ENCODE measurements at places on chromosomes 7 and 10. TPM values are rescaled to one million over a fixed set of nuclear protein-coding genes. Genes with fewer than 3 reads are reported as not detected.
A peak's percentile ranks its signal among the peaks of the same experiment; 100 is the strongest.

- H3K36me3 ChIP-seq: no peaks in the 10 kb centered on the region
- DNase-seq: no peak
- H3K4me1 ChIP-seq: no peaks in the 10 kb centered on the region
- no peak overlapping the region for H3K4me3 ChIP-seq
- H3K27ac ChIP-seq: no peak overlapping the region
- peaks cover 2% of the 10 kb centered on the region for H3K27me3 ChIP-seq
These were observed 117.7 kb downstream of the PFKFB3 start for GRCh38 chr10:6320320-6321010.

Gene CELF2
- total RNA-seq: 3.6 TPM

DNA sequence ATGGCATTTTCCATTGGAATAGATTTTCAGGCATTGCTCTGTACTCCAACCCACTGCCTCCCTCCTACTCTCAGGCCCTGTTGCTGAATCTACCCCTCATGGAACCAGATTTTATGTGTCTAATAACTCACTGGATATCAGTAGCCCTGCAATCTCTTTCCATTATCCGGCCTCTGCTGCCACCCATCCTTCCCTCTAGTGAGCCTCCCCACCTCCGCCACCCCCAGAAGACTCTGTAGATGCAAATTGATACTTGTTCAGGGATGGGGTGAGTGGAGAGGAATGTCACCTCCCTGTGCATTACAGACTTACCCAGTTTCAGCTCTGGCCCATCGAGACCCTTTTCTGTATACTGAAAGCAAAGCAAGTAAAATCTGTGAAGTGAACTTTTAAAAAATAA lies 52.3 kb upstream of the PHYHIPL start:
- H3K27me3 ChIP-seq: peaks cover 3% of the 10 kb centered on the region
- no peaks in the 10 kb centered on the region for H3K4me1 ChIP-seq
- DNase-seq: no peak
- no peaks in the 10 kb centered on the region for H3K36me3 ChIP-seq
- no peak overlapping the region for H3K27ac ChIP-seq

DNA sequence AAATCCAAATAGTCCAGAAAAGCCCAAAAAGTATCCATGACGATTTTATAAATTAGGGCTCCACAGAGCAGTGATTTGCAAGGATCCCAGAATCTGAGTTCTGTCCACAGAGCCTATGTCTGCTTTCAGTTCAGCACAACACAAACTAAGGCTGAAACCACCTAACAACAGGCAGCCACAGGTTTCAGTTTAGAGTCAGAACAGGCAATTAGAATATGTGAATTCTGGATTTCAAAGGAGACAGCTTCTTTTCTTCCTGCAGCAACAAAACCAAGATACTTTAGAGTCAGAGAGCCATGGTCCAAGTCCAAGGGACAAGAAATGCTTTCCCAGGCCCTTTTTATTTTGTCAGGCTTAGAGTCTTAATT lies 23.6 kb downstream of the IFIT3 start:
- no peaks in the 10 kb centered on the region for H3K27me3 ChIP-seq
- peaks cover 9% of the 10 kb centered on the region for H3K36me3 ChIP-seq
- peak overlapping the region; percentile 99 for H3K27ac ChIP-seq
- DNase-seq: peak; percentile 30
- H3K4me3 ChIP-seq: peak overlapping the region; percentile 85
- H3K4me1 ChIP-seq: peaks cover 81% of the 10 kb centered on the region

Gene GLI3
- total RNA-seq: 13.5 TPM

- H3K27me3 ChIP-seq: no peaks in the 10 kb centered on the region
- peaks cover 19% of the 10 kb centered on the region for H3K4me1 ChIP-seq
- no peak for DNase-seq
- H3K36me3 ChIP-seq: peaks cover 4% of the 10 kb centered on the region
These were observed 241.3 kb downstream of the FANK1 start for GRCh38 chr10:126137562-126138221.

Gene RHOBTB1
- 10.3 TPM for total RNA-seq

DNA sequence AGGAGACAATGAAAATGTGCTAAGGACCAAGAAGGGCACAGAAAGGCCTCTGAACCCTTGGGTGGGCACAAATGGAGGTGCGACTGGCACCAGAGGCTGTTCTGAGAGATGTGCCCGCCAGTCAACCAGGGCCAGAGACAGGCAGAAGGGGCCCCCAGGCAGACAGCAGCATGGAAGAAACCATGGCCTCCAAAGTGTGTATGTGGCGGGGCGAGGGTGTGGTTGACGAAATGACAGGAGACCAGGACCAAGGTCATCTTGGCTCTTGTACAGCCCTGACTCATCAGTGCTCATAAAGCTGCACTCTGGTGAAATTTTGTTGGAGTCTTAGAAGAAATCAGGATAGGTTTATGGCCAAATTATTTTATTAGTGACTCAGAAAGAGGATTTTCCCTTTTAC lies 4.0 kb upstream of the MRPS24 start:
- H3K36me3 ChIP-seq: peaks cover 40% of the 10 kb centered on the region
- peaks cover 62% of the 10 kb centered on the region for H3K4me1 ChIP-seq
- peak overlapping the region; percentile 70 for H3K4me3 ChIP-seq
- peaks cover 11% of the 10 kb centered on the region for H3K27me3 ChIP-seq

- no peak for DNase-seq
- H3K4me3 ChIP-seq: no peak overlapping the region
- no peak overlapping the region for H3K27ac ChIP-seq
- no peaks in the 10 kb centered on the region for H3K36me3 ChIP-seq
These were observed 73.3 kb upstream of the FAM171A1 start for GRCh38 chr10:15444105-15445005.

DNA sequence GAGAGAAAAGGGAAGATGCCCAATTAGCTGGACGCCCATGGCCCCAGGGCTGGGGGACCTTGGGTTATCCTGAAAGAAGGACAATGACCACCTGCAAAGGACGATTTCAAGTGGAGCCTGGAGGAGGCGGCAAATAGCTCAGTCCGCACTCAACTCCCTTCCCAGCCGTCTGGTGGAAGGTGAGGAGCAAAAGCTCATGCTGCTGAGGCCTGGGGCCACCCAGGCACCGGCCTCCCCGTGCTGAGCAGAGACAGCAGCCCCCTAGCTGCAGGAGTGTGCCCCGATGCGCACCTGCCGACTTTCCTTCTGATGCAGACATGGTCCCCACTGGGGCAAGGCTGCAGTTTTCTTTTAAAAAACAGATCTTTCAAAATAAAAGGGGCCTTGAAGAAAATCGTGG lies 7.9 kb downstream of the FAM20C start:
- no peak for DNase-seq
- H3K27ac ChIP-seq: no peak overlapping the region
- peaks cover 3% of the 10 kb centered on the region for H3K27me3 ChIP-seq
- H3K36me3 ChIP-seq: peaks cover 36% of the 10 kb centered on the region

- H3K27ac ChIP-seq: no peak overlapping the region
- 0 out of 2 replicates have a peak, but pooled peaks cover 5% of the 10 kb centered on the region for H3K4me1 ChIP-seq
- H3K27me3 ChIP-seq: peaks cover 36% of the 10 kb centered on the region
These were observed 132.1 kb downstream of the COL26A1 start for GRCh38 chr7:101494602-101495329.

Gene CPN1
- total RNA-seq: not detected

DNA sequence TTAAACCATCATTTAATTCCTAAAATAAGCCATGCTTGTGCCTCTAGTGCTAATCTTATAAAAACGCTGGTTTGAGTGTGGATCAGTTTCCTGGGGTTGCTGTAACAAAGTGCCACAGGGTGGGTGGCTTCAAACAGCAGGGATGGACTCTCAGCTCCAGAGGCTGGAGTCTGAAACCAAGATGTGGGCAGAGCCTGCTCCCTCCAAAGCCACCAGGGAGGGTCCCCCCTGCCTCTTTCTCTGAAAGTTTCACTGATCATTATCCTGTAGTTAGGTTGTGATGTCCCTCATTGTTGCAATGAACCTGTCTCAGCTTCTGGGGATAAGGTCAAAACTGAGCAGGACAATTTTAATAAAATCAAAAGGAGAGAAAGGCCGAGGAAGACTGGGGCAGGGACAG lies 251.9 kb upstream of the TCERG1L start:
- H3K36me3 ChIP-seq: 0 out of 2 replicates have a peak, but pooled peaks cover 11% of the 10 kb centered on the region
- no peak overlapping the region for H3K4me3 ChIP-seq
- no peak overlapping the region for H3K27ac ChIP-seq
- no peaks in the 10 kb centered on the region for H3K4me1 ChIP-seq

DNA sequence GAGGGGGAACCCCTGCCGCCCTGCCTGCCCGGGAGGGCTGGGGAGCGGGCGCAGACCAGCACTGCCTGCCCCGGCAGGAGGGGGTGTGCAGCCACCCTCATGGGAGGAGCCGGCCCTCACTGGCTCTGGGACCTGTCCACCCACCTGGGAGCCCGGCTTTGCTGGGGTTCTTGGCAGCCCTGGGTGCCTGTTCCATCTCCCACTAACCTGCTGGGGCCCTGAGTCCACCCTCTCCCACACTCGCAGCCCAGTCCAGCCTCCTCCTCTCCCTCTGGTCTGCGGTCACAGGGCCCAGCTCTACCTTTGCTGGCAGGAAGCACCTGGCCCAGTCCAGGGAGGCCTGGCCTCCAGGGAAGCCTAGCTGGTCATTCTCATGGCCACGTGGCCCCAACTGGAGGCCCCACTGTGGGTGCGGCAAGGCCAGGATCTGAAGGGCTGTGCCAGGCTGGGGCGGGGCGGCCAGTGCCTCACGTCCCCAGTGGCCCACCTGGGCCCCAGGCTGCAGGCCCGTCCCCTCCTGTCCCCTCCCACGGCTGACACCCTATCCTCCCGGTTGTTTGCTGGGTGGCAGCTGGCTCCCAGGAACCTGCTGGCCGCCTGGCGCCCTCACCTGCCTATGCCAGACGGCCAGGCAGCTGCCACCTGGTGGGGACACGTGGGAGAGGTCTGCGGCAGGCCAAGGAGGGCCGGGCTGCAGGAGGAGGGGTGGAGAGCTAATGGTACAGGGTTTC lies at the start of gene TMEM184A:
TSS of gene TMEM184A (minus strand) at position 393 of the 731 bp plus-strand sequence. CDS start 721 bp downstream, outside the sequence.
- no peaks in the 10 kb centered on the region for H3K36me3 ChIP-seq
- DNase-seq: no peak
- H3K4me1 ChIP-seq: peaks cover 14% of the 10 kb centered on the region
- peak within 1 kb of the TSS; percentile 66 for H3K27ac ChIP-seq
- H3K4me3 ChIP-seq: peak within 1 kb of the TSS; percentile 47

DNA sequence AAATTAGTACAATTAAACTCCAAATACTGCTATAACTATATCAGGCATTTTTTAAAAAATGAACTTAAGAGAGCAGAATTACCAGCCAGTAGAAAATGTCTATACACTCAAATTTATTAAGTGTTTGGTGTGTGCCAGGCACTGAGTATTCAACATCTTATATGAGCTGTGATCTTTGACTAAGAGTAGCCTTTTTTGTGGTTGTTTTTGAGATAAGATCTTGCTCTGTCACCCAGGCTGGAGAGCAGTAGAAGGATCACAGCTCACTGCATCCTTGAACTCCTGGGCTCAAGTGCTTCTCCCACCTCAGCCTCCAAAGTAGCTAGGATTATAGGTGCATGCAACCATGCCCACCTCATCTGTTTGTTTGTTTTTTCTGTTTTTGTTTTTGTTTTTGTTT lies 102.5 kb upstream of the CELF2 start:
- H3K4me1 ChIP-seq: peaks cover 22% of the 10 kb centered on the region
- H3K4me3 ChIP-seq: no peak overlapping the region
- H3K36me3 ChIP-seq: no peaks in the 10 kb centered on the region
- H3K27me3 ChIP-seq: peaks cover 11% of the 10 kb centered on the region
- no peak for DNase-seq
- H3K27ac ChIP-seq: no peak overlapping the region

Gene TRIL
- 0.07 TPM for total RNA-seq

GRCh38 chr7:118844748-118845147 lies 620.2 kb downstream of the ANKRD7 start:
- no peak overlapping the region for H3K27ac ChIP-seq
- no peaks in the 10 kb centered on the region for H3K4me1 ChIP-seq
- H3K4me3 ChIP-seq: no peak overlapping the region
- H3K36me3 ChIP-seq: no peaks in the 10 kb centered on the region

DNA sequence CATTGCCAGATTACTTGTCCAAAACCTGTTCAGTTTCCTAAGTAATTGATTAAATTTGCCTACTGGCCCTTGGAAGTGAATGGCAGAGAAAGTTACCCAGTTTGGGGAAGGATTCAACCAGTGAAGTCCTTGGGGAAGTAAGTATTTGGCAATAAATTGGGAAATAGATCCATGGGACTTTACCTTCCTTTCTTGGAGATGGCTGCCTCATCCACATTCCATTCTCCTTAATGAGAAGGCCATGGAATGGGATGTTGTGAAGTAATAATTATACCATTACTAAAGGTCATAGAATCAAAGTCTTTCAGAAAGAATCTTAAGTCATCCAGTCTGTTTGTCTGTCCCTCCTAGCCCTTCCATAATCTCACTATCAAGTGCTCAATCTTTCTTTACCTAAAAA lies 4.5 kb upstream of the COPG2 start:
- H3K27ac ChIP-seq: no peak overlapping the region
- H3K4me1 ChIP-seq: peaks cover 19% of the 10 kb centered on the region
- no peaks in the 10 kb centered on the region for H3K36me3 ChIP-seq
- DNase-seq: no peak

GRCh38 chr7:128838109-128838779 lies 8.0 kb downstream of the FLNC start:
- H3K27ac ChIP-seq: no peak overlapping the region
- peaks cover 7% of the 10 kb centered on the region for H3K27me3 ChIP-seq
- H3K4me1 ChIP-seq: peaks cover 32% of the 10 kb centered on the region
- H3K4me3 ChIP-seq: no peak overlapping the region
- DNase-seq: no peak

DNA sequence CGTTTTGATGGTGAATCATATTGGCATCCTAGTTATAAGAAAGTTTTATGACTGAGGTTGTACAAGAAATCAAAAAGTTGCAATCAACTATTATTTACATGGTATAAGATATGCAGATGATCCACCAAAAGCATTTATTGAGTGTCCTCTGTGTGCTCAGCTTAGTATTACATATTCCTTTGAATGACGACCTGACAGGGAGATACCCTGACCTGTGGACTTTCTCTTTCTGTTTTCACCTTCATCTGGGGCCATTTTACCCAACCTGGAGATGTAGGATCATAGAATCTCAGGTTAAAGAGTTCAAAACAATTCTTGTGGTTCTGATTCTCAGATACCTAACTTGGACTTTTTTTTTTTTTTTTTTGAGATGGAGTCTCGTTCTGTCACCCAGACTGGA lies 269.1 kb upstream of the SORCS1 start:
- H3K27ac ChIP-seq: no peak overlapping the region
- H3K4me3 ChIP-seq: no peak overlapping the region
- H3K4me1 ChIP-seq: no peaks in the 10 kb centered on the region
- H3K27me3 ChIP-seq: no peaks in the 10 kb centered on the region

- H3K27ac ChIP-seq: peak overlapping the region; percentile 37
- H3K4me1 ChIP-seq: peaks cover 21% of the 10 kb centered on the region
- no peak overlapping the region for H3K4me3 ChIP-seq
These were observed 9.5 kb upstream of the IDI2 start for GRCh38 chr10:1035201-1035600.

DNA sequence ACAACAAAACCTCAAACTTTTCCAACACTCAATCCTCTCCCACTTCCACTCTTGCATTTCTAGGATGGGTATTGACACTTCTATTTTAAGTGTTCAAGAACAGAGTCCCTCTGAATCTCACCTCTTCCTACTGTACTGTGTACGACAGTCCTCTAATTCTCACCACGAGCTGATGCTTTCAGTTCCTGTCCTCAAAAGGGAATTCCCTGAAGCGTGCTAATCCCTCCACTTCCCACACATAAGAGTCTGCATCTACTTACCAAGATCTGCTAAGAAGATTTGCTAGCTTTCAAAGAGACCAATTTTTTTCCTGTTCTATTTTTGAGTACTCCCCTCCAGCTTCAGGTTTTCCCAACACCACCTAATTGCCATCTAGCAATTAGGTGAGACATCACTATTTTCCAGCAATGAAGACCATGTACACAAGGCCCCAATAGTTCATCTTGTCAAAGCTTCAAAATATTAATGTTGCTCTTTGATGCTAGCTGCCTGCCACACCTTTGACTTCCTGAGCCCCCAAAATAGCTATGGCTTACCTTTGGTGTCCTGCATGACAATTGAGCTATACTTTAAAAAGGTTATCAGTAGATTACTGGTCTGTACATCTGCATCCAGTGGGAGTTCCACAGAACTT lies 54.4 kb downstream of the ARMH3 start:
- peaks cover 17% of the 10 kb centered on the region for H3K36me3 ChIP-seq
- no peaks in the 10 kb centered on the region for H3K27me3 ChIP-seq
- no peak overlapping the region for H3K4me3 ChIP-seq
- peaks cover 7% of the 10 kb centered on the region for H3K4me1 ChIP-seq

Gene OR13A1
- not detected for total RNA-seq
